ENCODE measurements at places on chromosomes 16 and 17.
A peak's percentile ranks its signal among the peaks of the same experiment; 100 is the strongest.

DNA sequence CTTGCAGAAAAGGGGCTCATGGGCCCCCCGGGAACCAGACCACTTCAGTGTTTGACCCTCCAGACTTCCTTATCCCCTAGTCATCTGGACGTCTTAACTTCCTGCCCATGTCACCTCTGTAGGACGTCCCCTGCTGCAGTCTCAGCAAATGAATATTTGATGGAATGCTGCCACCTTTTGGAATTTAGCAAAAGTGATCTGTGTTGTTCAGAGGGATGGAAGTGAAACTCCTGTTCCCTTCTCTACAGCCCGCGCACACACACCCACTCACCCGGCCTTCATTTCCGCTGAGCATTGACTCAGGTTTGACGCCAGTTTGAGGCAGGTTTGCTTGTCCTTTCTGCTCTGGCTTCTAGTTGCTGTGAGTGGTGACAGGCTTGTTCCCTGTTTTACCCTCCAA, 507.2 kb upstream of the EEF2KMT start:
- DNase-seq: peak; percentile 4

GRCh38 chr16:19854543-19854876, 30.1 kb downstream of the GPRC5B start:
- DNase-seq: no peak

GRCh38 chr17:74404789-74405188, 27.1 kb upstream of the GPRC5C start:
- no peak for DNase-seq

DNA sequence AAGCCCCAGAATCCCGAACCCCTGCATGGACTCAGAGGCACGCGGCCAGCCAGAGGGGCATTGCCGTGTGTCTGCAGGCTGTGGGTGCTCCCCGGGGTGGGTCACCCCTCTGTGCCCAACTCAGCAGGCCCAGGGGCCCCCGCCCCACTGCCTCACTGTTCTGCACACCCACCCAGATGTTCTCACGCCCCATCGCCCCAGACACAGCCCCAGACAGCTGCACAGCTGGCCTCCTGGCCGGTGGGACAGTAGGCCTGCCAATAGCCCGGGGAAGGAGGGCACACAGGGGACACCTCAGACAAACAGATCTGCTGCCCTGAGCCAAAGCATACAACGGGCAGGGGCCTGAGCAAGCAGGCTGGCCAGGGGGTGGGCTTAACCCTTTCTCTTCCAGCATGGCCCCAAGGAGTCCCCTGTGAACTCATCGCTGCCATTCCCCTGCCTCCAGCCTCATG, 27.6 kb upstream of the NXPH3 start:
- DNase-seq: no peak

GRCh38 chr17:66526827-66527226, 224.4 kb downstream of the PRKCA start:
- DNase-seq: no peak

Data from activated naive CD4-positive, alpha-beta T cell treated with anti-CD3 and anti-CD28 coated beads for 36 hours (primary cell).